Hematopoietic multipotent progenitor cell treated with erythropoietin and hydrocortisone succinate and interleukin-3 and kit ligand, for 17 days (in vitro differentiated cells): ENCODE measurements at places on chromosomes 1 and 21.

DNA sequence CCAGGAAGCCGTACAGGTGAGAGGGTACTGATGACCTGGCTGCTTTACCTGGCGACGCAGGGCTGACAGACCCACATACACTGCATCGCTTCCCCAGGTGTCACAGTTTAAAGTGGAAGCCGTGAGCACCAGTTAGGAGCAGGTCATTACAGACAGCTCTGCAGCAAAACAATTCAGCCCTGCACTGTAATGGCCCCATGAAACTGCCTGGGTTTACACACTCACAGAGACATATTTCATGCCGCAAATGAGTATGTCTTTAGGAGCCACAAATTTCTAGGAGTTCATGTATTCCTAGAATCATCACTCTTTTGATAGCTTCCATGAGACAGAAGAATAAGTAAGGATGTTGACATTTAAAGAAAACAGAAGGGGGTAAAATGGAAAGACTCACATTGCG is 723.1 kb downstream of the MATN1 start:
- DNase-seq, result no peak

DNA sequence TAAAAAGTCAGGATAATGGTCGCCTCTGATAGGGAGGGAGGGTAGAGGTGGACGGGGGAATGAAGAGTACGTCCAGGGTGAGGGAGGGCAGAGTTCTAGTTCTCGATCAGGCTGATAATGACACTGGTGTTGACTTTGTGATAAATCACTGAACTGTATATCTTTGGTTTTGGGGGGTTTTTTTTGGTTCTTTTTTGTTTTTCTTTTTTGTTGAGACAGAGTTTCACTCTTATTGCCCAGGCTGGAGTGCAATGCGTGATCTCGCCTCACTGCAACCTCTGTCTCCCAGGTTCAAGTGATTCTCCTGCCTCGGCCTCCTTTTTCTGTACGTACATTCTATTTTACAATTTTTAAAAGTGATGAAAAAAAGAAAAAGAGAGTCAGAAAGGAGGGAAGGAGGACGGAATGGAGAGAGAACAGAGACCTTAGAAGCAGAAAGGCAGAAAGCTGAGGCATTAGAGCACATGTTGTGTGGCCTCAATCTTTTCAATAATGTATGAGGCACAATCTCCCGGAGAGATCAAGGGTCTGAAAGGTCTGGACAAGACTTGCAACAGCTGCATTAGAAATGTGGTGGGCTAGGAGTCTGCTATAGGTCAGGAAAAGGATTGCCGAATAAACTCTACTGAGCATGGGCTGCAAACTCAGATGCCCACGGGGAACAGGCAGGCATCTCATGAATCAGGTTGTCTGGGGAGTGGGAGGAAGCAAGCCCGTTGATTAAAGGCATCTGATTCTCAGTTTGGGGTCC is 174.8 kb downstream of the TOMM20 start:
- no peak for DNase-seq

DNA sequence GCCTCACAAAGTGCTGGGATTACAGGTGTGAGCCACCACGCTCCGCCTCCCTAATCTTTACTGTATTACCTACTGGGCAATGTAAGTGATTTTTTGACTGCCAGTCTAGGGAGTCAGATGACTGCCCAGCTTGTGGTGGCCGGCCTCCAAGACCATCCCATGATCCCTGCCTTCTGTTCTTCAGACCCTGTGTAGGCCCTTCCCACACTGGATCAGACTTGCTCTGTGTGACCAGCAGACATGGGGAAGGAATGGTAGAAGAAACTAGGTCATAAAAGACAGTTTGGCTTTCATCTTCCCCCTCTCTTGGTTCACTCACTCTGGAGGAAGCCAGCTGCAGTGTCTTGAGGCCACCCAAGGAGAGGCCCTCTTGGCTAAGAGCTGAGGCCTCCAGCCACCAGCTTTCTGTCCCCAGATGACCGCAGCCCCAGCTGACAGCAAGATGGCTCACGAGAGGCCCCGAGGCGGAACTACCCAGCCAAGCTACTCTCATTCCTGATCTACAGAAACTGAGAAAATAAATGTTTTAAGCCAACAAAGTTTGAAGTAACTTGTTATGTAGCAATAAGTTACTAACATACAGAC is 14.5 kb upstream of the CBR3 start:
- DNase-seq, result no peak

GRCh38 chr1:221712776-221713431 is 29.0 kb downstream of the DUSP10 start:
- DNase-seq, result no peak

GRCh38 chr1:17633654-17634053 is 94.2 kb downstream of the ARHGEF10L start:
- DNase-seq, result no peak

GRCh38 chr1:248782416-248783141 is 27.0 kb upstream of the LYPD8 start:
- no peak for DNase-seq

DNA sequence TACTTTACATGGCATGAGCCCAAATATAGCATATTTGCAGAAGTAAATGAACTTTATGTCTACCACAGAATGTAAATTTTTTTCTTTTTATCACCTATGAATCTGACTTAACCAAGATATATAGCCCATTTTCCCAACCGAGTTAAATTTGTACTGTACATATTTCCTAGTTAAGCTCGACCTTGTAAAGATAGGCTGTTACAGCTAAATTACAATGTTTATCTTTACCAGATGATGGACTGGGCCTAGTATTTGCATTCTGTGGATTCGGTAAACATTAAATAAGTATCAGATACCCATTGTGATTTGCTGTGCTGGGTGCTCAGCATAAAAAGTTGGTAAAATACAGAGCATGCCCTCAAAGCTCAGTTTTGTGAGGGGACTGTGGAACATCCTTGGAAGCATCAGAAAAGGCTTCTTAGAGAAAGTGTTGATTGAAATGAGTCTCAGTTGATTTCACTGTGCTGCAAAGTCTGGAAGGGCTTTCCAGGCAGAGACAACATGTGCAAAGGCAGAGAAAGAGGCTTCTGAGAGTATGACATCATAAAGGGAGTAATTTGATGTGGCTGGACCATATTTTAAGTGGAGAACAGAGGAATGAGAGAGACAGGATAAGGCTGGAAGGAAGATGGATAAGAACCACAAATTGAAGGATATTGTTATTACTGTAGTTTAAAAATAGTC is 27.4 kb downstream of the MORC3 start:
- DNase-seq, result no peak
